BJ (cell line): ENCODE measurements at places on chromosomes 16 and 17.

GRCh38 chr16:10081201-10081940 lies 100.9 kb downstream of the GRIN2A start:
- DNase-seq: no peak

DNA sequence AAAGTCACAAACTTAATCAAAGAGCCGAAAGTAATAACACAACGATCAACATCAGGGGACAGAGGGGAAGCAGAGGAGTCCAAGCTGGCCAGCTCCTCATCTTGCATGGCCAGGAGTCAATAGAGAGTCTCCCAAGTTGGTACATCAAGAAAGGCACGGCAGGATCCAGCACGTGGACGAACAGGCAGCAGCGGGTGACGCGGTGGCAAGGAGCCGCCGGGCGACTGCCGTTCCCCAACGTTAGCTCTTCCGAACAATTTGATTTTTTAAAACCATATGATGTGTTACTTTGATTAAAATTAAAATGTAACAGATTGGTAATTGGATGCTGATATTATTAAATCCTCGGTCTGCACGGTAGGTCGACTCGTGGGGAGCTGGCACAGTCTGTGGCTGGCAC lies 81.8 kb upstream of the DOC2B start:
- DNase-seq: no peak

DNA sequence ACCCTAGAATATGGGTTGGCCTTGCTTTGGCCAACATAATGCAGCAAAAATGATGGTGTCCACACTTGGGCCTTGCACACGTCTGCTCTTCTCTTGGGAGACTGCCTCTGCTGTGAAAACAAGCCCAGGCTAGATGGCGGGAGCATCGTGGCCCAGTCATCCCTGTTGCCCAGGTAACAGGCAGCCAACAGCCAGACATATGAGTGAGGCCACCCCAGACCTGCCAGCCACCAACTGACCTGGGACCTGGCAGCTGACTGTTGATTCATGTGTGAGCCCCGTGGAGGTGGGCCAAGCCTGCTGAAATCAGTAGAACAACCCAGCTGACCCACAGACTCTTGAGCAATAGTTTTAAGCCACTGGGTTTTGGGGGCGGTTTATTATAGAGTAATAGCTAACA lies 39.4 kb upstream of the CDH3 start:
- DNase-seq: no peak

GRCh38 chr16:27181019-27181790 lies 22.1 kb upstream of the KDM8 start:
- no peak for DNase-seq
